ENCODE measurements at places on chromosomes 4 and X.

- no peak for DNase-seq
Observed at GRCh38 chr4:164524789-164525188, 229.1 kb upstream of the SMIM31 start.

- no peak for DNase-seq
Observed at GRCh38 chr4:102585329-102585728, 84.2 kb downstream of the NFKB1 start.

- DNase-seq, result no peak
Observed at GRCh38 chr4:166501941-166502382, 628.9 kb downstream of the TLL1 start.

DNA sequence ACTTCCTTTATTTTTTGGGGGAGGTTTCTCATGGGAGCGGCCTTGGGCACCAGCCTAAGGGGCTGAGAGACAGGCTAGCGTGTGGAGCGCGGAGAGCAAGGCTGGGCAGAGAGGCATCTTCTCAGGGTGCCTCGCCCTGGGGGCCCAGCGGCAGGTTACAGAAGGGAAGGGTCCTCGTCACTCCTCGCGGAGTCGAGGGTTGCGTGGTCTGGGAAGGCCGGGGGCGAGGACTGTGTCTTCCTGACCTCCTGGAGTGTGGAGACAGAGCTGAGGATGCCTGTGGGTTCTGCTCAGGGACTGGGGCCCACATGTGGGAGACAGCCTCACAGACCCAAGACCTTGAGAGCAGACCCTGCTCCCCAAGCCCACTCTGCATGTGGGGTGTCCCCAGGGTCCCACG, 79.6 kb upstream of the LRPAP1 start:
- DNase-seq, result no peak

- DNase-seq, result no peak
Observed at GRCh38 chr4:102543030-102543928, 42.1 kb downstream of the NFKB1 start.

DNA sequence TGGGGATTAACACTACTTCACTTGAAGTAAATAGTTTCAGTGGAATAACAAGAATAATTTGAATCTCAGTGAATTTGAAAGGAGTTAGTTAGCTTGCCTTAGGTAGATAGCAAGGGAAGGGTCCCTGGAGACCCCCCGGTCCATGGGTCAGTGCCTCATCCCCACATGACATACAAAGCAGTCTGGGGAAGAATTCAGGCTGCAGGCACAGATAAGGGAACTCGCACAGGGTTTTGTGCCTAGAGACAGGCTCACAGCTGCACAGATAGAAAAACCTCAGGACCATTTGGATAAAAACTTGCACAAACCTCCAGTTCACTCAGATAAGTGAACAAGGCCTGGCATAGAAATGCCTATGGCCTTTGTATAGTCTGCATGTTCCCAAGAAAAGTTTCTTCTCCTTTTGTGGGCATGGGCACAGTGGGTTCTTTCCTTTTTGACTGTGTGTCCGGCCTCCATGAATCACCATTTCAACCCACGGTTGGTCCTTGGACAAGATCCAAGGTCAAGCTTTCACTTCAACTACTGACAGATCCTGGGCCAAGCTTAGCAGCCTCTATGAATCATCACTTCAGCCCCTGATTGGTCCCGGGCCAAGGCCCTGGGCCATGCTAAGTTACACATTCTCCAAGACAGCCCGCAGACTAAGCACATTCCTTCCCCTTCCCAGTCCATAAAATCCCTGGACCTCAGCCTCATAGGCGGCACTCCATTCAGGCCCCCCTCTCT, 108.3 kb upstream of the KLHL4 start:
- no peak for DNase-seq

DNA sequence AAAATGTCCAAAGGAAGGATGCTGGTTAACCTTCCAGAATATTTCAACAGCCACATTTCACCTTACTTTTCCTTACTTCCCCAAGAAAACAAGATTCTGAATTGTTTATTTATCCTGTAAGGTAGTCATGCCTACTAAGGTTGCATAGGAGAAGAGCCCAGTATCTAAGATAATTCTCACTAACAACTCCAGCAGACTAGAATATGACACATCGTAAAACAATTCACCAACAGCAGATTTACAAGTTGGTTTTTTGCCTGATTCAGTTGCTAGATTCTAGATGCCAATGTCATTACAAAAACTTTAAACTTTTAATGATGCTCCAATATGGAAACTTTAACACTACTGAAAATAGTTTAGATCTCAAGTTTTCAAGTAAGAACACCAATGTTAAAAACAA, 176.4 kb downstream of the IL13RA2 start:
- DNase-seq, result no peak

DNA sequence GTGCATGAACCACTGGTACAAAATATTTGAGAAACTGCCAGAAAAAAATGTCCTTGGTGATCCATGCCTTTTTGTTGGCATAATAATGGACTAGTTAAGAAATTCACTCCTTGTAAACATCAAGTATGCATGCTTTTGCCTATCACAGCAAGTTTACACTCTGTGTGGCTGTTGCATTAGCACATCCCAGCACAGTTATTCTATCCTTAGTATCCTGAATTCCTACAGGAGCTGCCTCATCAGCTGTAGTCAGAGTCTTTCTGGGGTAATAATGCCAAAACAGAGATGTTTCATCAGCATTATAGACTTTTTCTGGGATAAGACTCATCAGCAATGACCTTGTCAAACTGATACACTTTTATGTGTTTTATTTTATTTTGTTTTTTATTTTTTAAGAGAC, 82.8 kb downstream of the CHIC2 start:
- DNase-seq, result no peak

GRCh38 chr4:3526456-3526855, 5.8 kb downstream of the LRPAP1 start:
- no peak for DNase-seq

DNA sequence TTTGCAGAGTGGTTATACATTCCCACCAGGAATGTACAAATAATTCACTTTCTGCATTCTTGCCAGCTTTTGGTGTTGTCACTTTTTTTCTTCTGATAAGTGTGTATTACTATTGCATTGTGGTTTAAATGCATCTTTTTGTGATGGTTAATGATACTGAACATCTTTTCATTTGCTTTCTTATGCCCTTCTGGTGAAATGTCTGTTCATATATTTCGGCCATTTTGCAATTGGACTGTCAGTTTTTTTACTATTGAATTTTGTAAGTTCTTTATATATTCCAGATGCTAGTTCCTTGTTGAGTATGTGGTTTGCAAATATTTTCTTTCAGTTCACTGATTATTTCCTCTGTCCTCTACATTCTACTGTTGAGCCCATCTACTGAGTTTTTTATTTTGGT, 19.4 kb upstream of the BMP2K start:
- DNase-seq, result no peak

GRCh38 chrX:103823591-103823990, 8.5 kb downstream of the RAB9B start:
- DNase-seq, result no peak

- DNase-seq, result no peak
Observed at GRCh38 chr4:101157415-101158133, 189.8 kb downstream of the PPP3CA start.

GRCh38 chr4:4415107-4415805, 28.4 kb downstream of the NSG1 start:
- DNase-seq, result no peak

GRCh38 chr4:88779431-88779830, 81.8 kb upstream of the NAP1L5 start:
- no peak for DNase-seq

GRCh38 chrX:71534773-71535544, 2.1 kb downstream of the OGT start:
- no peak for DNase-seq

GRCh38 chr4:41477181-41477905, 60.6 kb upstream of the LIMCH1 start:
- no peak for DNase-seq

- DNase-seq, result no peak
Observed at GRCh38 chr4:5389756-5390310, 318.5 kb downstream of the EVC2 start.

DNA sequence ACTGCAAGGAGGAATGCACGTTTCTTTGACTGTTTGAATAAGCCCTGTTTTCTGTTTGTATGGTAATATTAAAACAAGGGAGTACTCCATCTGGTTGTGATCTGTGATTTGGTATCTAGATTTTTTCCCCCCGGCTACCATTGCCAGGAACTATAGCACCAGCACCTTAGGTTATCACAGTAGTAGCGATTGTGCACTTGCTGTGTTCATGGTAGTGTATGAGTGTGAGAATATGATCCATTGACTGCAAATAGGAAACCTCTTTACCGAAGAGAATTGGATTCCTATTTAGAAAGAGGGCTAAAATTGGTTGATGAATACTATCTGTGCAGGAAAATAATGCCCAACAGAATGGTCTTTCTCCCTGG, 69.9 kb downstream of the LARP7 start:
- DNase-seq, result no peak

- no peak for DNase-seq
Observed at GRCh38 chr4:106502106-106502699, 133.6 kb upstream of the GIMD1 start.

GRCh38 chr4:62075521-62075920, 875.4 kb downstream of the ADGRL3 start:
- DNase-seq, result no peak

Measured in stimulated activated CD4-positive, alpha-beta T cell treated with anti-CD3 and anti-CD28 coated beads, TNF-alpha, amount 100 ng/mL, for 1 hour (primary cell).